HS-5 (cell line): ENCODE measurements at places on chromosomes 3 and 15.

- DNase-seq, result no peak
Measured at GRCh38 chr3:155676252-155676981, 68.5 kb downstream of the PLCH1 start.

- no peak for DNase-seq
Measured at GRCh38 chr15:69467636-69468035, 15.0 kb downstream of the RPLP1 start.

GRCh38 chr3:117054556-117054955 is 345.0 kb downstream of the TUSC7 start:
- no peak for DNase-seq

DNA sequence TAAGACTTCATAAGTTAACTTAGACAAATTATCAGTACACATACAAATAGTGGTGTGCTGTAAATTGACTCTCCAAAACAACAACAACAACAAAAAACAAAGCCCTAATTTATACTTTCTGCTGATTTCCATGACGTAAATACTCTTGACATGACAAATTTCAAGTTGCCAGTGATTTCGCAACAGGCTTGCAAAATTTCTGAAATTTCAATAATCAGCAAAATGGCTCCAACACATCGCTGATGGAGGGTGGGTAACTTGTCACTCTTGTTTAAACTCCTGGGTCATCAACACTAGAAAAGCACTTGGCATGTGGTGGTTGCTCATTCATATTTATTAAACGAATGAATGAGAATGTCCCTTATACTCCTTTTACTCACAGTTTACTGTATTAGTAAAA is 205.2 kb upstream of the SATB1 start:
- DNase-seq, result no peak

- no peak for DNase-seq
Measured at GRCh38 chr3:84738086-84738485, 220.7 kb upstream of the CADM2 start.

GRCh38 chr15:48334260-48334659 is 3.0 kb downstream of the DUT start:
- no peak for DNase-seq
